ENCODE measurements at places on chromosomes 6 and 20.

DNA sequence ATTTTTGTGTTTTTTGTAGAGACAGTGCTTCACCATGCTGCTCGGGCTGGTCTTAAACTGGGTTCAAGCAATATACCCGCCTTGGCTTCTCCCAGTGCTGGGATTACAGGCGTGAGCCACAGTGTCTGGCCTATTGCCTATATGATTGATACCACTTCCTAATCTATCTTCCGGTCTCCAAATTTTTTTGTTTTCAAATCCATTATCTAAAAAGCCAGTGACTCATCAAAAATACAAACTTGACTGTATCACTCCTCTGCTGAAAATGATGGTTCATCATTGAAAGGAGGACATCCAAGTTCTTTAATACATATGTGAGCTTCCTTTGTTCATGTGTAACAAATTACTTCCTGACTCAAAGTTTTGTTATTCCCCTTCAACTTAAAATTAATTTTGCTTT is 35.5 kb downstream of the FAM8A1 start:
- no peak for DNase-seq

GRCh38 chr6:31545291-31545690 is 1.1 kb downstream of the ATP6V1G2 start:
- no peak for DNase-seq

DNA sequence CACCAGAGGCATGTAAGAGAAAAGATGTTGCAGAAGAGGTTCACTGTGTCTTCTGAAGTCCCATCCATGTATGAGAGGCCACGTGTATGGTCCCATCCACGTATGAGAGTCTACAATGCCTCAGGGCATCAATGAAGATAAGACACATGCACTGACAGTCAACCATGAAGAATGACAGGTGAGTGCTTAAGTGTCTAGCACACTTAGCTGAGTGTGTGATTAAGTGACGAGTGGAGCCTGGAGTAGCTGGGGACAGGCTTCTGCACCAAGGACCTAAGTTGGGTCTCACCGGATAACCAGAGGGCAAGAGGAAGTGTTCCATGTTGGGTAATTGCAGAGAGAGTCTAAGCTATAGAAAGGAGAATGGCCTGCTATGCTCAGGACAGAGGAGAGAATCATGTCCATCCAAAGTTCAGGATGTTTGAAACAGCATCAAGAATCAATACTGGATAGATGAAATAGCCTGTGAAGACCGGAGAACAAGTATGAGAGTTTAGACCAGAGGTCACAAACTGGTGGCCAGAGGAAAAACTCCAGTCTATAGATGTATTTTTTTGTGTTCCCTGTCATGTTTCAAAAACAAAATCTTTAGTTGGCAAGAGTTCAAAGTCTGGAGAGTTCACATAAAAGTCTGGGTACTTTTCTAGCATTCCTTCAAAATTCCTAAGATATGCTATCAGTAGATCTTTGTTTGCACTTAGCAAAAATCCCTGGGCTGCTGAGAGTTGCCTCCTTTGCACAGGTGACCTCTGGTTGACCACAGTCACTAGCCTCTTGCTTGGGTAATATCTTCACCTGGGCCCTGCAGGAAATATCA is 165.8 kb downstream of the KIF16B start:
- no peak for DNase-seq

- DNase-seq = peak; percentile 52
Measured at GRCh38 chr6:13763740-13764381, 50.5 kb downstream of the MCUR1 start.

DNA sequence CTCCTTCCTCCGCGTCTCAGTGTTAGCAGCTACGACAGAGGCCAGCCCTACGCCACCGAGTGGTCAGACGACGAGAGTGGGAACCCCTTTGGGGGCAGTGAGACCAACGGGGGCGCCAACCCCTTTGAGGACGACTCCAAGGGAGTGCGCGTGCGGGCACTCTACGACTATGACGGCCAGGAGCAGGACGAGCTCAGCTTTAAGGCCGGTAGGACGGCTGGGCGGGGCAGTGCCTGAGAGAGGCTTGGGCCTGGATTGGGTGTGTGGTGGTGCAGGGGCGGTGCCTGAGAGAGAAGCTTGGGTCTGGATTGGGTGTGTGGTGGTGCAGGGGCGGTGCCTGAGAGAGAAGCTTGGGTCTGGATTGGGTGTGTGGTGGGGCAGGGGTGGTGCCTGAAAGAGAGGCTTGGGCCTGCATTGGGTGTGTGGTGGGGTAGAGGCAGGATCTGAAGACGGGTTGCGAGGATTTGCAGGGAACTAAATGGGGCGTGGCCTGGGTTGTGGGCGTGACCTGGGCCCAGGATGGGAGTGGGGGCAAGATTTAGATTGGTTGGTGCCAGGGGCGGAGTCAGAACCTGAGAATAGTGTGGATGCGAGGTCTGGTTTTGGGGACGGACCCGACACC is 24.4 kb downstream of the SPDEF start:
- DNase-seq = no peak

- DNase-seq = no peak
Measured at GRCh38 chr6:20340068-20340848, 61.4 kb upstream of the E2F3 start.

DNA sequence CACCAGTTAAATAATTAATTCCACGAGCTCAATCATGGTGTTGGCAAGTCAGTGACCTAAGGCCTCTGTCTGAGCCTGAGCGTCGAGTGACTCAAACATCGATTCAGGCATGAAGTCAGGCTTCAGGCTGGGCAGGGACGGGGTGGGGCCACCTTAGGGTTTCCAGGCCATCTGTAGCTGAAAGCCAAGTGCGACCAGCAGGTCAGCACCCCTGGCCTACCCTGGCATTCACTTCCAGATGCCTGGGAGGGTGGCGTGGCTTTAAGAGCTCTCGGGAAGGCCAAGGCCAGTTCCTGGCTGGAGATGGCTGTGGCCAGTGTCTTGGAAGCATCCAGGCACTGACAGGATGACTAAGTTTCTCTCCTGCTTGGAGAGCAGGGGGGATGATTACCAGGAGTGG is 113.4 kb downstream of the DACT2 start:
- no peak for DNase-seq

- no peak for DNase-seq
Measured at GRCh38 chr6:30175765-30176164, 12.4 kb downstream of the TRIM15 start.

DNA sequence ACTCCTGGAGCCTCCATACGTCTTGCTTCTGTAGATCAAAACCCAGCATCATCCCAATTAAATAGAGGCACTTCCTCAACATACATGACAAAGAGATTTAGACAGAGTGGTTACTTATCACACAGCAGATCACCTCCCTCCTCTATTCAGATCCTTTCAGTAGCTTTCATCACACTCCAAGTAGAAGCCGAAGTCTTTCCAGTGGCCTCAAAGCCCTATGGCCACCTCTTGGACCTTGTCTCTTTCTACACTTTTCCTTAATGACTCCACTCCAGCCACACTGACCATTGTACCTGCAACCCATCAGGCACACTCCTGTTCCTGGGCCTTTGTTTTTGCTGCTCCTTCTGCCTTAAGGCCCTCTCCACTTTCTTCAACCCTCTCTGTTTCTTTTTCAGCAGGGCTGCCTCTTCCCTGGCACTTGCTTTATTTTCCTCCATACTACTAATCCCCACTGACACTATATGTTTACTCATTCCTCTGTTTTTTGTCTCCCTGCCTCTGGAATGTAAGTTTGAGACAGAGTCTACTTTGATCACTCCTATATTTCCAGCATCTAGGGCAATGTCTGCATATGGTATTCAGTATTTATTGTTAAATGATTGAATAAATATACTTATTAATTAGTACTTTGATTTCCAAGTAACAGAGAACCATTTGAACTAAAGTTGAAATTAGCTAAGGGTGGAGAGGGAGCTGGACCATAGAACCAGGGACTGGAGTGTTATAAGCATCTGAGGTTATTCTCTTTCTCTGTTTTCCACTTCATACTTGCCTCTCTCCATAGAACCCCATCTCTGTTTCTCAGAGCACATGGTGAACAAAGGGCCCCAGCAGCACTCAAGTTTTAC is 43.4 kb upstream of the TRAM2 start:
- no peak for DNase-seq

DNA sequence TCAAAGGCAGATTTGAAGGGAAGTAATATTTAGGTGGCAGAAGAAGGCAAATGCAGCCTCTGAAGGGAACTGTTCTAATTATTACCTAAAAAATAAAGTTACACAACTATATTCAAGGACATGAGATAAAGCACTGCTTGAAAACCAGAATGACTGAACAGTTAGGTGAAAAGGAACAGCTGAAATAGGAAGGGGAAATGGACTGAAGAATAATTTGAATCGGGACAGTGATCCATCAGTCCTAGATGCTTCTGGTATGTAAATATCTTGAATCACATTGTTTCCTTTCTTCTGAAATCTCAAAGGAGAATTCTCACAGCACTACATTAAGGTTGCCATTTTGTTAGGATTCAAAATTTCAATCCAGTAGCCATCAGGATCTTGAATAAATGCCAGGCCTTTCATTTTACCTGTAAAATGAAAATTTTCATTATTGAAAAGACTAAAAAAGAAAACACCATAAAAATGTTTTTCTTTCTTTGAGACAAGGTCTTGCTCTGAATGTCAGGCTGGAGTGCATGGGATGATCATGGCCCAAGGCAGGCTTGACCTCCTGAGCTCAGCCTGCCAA is 25.9 kb downstream of the GLO1 start:
- DNase-seq = no peak

DNA sequence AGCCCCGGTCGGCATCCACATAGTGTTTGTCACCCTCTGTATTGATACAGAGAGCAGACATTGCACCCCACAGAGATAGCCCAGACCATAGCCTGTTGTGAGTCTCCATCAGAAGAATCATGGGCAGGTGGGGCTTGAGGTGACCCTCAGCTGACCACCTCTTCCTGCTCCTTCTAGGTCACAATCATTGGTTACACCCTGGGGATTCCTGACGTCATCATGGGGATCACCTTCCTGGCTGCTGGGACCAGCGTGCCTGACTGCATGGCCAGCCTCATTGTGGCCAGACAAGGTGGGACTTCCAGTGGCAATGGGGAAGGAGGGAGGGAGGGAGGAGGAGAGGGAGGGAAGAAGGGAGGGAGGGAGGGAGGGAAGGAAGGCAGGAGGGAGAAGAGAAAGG is 61.4 kb upstream of the RIN2 start:
- no peak for DNase-seq

- no peak for DNase-seq
Measured at GRCh38 chr20:33837096-33837830, 26.1 kb downstream of the CHMP4B start.

DNA sequence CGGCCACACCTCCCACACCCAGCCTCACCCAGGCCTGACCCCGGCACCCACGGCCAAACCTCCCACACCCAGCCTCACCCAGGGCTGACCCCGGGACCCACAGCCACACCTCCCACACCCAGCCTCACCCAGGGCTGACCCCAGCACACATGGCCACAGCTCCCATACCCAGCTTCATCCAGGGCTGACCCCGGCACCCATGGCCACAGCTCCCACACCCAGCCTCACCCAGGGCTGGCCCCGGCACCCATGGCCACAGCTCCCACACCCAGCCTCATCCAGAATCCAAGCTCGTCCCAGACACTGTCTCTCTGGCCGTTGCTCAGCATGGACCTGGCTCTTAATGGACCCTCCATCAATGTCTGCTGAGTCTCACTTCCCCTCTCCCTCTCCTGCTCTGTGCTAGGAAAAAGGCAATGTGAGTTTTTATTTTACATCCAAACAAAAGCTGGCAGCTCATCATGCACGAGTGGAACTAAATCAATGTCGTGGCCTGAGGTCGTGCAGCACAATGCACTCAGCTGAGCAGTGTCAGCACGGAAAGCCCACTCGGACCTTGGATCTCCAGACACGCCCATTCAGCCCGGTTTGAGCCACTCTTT is 36.1 kb downstream of the NINL start:
- DNase-seq = no peak

DNA sequence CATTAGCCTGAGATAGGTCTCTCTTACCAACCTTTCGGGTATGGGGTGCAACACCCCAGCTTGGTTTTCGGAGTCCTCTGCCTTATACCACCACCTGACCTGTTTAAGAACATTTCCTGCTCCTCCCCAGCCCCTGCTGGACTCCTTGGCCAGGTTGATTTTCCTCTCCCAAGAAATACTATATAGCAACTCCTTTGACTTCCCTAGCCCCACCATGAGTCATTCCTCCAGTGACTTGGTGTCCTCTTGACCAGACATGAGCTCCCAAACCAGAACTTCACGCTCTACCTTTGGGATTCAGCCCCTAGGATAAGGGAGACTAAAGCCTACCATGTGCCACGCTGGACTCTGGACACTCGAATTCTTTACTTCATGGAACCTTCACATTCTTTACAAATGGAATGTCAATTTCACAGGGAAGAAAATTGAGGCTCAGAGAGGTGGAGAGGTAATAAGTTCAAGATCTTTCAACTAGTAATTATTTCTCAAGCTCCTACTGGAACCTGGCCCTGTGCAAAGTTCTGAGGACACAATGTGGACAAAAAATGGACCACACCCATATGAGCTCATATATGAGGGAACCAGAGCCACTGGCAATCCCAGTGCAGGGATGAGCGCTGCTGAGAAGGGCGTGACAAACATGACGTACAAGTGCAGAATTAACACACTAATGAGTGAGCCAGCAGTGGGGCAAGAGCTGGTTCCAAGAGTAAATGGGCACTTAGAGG is 48.2 kb downstream of the SIRPA start:
- no peak for DNase-seq

- DNase-seq = no peak
Measured at GRCh38 chr6:38617856-38618255, 21.9 kb downstream of the BTBD9 start.

DNA sequence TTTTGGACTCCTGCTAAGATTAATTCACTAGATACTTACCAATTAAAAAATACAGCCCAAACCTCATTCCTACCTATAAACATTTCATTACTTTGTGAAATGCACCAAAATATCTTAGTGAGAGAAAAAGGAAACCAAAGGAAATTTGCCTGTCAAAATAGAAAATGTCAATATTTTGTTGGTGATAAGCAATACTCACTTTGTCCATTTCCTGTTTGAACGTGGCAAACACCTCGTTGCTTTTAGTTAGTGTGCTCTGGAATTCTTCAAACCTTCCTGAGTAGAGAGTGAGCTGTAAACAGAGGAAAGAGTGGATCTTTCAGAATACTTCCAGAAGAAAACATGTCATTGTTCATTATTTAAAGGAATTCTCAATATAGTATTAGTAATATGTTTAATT is 44.2 kb downstream of the TXLNB start:
- no peak for DNase-seq

- DNase-seq = no peak
Measured at GRCh38 chr20:60402189-60403058, 444.2 kb downstream of the CDH26 start.

GRCh38 chr6:27651371-27651732 is 178.4 kb upstream of the ZNF184 start:
- no peak for DNase-seq
